ENCODE measurements at places on chromosomes 6 and 20.

GRCh38 chr6:169689287-169689686 is 12.5 kb downstream of the WDR27 start:
- DNase-seq, result peak; percentile 91

DNA sequence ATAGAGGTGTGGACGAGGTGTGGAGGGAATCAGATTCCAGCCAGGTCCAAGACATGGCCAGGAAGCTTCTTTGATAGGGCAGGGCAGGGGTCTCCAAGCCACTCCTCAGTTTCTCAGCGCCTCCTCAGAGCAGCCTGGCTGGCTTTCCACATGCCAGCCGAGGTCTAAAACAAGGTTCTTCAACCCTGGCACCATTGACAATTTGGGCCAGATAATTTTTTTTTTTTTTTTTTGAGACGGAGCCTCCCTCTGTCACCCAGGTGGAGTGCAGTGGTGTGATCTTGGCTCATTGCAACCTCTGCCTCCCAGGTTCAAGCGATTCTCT is 21.3 kb upstream of the CHMP4B start:
- no peak for DNase-seq

DNA sequence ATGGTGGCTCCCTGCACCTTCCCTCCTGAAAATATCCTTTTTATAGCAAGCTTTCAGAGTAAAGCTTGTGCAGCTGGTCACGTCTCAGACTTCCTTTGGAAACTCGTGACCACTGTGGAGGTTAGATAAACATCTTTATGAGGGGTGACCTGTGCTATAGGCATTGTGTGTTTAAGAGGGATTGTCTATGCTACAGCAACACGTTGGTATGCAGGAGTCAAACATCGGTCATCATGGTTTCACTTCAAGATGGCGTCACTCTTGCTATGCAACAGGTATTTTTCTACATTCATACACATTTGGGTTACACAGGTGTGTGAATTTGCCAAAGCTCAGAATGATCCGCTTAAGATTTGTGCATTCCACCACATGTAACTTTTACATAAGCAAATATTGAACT is 14.6 kb upstream of the BLCAP start:
- no peak for DNase-seq

GRCh38 chr6:5302995-5303622 is 41.8 kb downstream of the FARS2 start:
- peak; percentile 18 for DNase-seq

DNA sequence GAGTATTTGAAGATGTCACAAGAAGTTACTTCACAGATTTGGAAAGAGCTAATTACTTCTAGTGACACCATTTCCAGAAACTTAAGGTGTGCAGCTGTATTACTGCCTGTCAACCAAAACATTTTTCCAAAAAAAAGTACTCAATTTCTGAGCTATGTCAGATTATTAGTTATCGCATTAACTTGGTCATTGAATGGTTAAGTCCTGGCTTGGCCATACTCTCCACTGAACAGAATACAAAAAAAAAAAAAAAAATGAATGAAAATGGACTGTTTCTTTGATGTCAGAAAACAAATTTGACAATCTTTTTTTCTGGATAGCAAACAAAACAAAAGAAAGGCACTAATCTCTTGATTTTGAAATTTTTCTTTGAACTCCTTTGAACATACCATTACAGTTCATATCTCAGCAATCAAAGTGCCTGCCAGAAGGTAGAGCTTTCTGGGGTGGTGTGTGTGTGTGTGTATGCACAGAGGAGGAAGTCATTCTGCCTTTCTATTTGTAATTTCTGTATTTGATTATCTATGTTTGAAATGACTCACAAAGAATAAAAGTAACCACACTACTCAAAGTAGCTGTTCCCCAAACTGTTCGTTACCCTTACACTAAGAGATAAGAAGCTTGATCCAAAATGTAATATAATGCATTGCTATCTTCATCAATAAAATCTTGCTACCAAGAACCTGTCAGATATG is 210.8 kb upstream of the FUT9 start:
- DNase-seq, result no peak

DNA sequence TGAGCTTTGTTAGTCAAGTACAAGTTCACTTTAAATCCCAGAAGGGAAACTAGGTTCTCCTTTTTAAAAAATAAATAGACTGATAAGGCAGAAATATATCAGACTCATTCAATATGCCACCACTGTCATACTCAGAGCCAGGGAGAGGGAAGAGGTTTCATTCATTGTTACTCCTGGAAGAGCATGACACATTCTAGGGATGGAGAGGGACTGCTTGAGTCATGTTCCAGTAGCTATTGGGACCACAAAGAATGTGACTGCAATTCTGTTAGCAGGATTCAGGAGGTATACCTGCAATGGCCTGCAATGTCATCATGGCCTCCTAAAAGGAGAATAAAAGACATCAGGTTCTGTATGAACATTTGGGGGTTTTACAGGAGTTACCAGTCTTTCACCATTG is 167.6 kb downstream of the TFAP2B start:
- no peak for DNase-seq

DNA sequence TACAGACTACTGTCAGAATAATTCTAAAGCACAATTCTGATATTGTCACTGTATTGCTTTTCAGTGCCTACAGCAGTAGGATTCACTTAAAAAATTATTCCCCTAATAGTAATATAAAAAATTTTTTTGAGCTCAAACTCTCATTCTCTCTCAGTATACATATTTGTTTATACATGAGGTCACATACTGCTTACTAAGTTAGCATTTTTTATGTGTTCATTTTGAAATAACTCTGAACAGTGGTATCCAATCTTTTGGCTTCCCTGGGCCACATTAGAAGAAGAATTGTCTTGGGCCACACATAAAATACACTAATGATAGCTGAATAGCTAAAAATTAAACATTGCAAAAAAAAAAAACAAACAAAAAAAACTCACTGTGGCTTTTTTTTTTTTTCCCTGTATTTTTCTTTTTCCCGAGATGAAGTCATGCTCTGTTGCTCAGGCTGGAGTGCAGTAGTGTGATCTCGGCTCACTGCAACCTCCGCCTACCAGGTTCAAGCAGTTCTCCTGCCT is 38.6 kb downstream of the ASXL1 start:
- no peak for DNase-seq

GRCh38 chr6:19851241-19852089 is 14.3 kb downstream of the ID4 start:
- peak; percentile 8 for DNase-seq

- peak; percentile 94 for DNase-seq
These were observed 242.1 kb downstream of the DLL1 start for GRCh38 chr6:170048615-170049256.

DNA sequence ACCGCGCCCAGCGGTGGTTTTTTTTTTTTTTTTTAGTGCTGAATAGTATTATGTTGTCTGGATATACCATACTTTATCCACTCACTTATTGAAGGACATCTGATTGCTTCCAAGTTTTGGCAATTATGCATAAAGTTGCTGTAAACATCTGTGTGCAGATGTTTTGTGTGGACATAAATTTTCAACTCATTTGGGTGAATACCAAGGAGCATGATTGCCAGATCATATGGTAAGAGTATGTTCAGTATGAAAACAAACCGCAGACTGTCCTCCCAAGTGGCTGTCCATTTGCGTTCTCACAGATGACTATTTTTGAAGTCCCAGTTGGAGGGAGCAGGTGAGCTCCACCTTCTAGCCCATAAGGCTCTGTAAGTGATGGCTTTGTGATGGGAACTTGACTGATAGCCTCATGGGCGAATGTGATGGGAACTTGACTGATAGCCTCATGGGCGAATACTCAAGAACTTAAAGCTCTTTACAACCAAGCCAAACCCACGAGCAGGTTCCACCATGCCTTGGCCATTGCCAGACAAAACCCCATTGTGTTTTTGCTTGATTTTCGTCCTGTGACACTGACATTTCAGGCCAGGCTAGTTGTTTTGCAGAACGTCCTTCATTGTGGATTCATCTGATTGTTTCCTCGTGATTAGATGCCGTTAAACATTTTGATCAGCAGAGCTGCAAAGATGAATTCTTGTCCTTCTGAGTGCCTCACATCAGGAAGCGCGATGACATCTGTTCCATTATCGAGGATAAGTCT is 51.0 kb downstream of the ZBTB2 start:
- DNase-seq, result no peak

GRCh38 chr6:106257195-106257594 is 68.4 kb downstream of the ATG5 start:
- no peak for DNase-seq

DNA sequence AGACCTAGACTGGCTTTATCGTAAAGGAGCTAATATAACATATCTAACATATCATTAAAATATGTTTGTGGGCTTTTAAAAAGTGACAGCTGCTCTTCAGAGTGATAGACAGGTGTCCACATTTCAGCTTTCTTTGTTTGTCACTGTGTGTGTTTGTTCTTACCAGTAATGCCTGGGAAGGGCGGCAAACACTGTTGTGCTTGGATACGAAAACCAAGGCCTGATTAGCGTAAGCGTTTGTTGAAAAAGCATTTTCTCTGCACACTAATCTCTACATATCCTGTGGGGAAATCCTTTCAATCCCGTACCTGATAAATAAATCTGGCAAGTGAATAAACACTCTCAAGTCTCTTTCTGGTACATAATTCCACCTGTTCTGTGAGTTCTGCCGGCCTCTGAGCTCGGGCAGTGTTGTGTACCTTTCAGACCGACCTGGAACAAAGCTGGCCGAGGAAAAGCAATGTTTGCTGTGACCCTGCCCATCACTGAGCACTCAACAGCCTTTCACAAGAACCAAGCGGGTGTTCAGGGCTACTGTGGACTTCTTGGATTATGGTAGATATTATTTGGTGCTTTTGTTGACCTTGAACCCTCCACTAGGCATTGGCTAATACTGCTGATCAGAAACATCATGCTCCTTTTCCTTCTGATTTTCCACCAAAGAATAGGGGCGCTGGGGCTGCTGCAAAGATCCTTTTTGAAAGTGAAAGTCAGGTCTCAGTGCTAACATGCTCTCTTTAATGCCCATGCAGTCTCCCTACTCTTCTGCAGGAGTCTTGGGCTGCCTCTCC is 100.4 kb downstream of the CD83 start:
- DNase-seq, result no peak

GRCh38 chr6:29953001-29953441 is 10.7 kb downstream of the HLA-A start:
- no peak for DNase-seq

DNA sequence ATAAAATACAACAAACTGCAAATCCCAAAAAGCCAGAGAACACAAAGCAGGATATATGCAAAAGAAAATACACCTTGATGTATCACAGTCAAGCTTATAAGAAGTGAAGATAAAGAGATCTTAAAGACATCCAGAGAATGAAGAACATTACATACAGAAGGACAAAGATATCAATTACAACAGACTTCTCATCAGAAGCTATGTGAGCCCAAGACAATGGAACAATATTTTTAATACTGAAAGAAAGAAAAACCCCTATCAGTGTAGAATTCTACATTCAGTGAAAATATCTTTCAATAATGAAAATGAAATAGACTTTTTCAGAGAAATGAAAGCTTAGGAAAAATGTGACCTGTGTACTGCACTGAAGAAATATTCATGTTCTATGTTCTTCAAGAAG is 104.5 kb upstream of the PHACTR3 start:
- DNase-seq, result no peak

DNA sequence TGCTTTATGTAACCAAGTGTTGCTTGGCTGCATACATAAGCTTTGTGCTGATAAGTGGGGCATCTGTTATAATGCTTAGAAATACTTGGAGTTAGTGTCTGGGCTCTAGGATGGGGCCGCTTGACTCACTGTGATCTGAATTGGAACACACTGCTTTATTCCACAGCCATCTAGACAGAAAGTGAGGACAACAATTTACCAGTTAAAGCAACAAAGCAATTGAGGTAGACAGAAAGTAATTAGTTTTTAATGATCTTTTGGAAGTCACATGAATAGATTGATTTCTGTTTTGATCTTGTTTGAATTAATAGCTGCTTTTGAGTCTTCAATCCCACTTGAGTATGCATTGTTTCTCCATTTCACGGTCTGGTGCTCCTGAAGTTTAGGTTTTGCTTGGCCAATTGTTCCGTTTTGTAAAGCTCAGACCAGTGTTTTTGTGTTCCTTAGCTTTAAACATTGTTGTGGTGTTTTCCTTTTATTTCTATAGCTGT is 157.5 kb downstream of the TRMT11 start:
- no peak for DNase-seq

GRCh38 chr6:122140031-122140430 is 259.4 kb upstream of the HSF2 start:
- DNase-seq, result no peak

Data from MV-4-11 (cell line).